ENCODE measurements at places on chromosomes 7 and 10. TPM values are rescaled to one million over a fixed set of nuclear protein-coding genes. Genes with fewer than 3 reads are reported as not detected.
A peak's percentile ranks its signal among the peaks of the same experiment; 100 is the strongest.

DNA sequence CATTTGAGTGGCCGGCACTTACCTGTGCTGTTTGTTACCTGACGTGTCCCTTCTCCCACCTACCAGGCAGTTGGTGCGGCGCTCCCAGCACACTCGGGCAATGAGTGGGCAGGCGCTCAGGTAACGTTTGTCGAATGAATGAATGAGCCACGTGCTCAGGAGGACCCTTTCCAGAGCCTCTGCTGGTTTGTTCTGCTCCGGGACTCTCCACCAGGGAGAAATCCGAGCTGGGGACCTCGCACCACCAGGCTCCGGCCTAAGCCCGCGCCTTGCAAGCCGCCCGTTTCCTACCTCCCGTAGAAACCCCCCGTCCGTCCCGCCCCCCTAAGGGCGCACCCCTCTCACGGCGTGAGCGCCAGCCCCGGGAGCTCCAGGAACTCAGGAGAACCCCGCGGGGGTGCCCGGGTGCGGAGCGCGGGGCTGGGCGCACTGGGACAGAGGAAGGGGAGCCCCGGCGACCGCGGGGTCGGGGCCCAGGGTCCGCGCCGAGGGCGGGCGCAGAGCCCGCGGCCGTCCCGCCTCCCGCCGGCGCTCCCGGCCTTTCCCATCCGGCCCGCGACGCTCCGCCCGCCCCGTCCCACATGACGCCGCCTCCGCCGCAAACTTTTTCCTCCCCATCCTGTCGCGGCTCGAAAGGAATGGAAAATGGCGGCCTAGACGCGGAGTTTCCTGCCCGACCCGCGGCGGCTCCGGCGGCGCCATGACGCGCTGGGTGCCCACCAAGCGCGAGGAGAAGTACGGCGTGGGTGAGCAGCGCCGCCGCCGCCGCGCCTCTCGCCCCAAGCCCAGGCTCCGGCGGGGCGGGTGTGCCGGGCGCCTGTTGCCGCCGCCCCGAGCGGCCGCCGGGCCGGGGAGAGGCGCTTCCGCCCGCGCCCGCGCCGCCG is at the start of gene DOCK1:
Gene DOCK1 (plus strand): TSS at position 611 of the 884 bp plus-strand sequence. CDS start 90 bp downstream, at position 701.
- no peaks in the 10 kb centered on the region for H3K27me3 ChIP-seq
- peak within 1 kb of the TSS; percentile 94 for H3K4me3 ChIP-seq
- no peaks in the 10 kb centered on the region for H3K4me1 ChIP-seq
- no peaks in the 10 kb centered on the region for H3K36me3 ChIP-seq

DNA sequence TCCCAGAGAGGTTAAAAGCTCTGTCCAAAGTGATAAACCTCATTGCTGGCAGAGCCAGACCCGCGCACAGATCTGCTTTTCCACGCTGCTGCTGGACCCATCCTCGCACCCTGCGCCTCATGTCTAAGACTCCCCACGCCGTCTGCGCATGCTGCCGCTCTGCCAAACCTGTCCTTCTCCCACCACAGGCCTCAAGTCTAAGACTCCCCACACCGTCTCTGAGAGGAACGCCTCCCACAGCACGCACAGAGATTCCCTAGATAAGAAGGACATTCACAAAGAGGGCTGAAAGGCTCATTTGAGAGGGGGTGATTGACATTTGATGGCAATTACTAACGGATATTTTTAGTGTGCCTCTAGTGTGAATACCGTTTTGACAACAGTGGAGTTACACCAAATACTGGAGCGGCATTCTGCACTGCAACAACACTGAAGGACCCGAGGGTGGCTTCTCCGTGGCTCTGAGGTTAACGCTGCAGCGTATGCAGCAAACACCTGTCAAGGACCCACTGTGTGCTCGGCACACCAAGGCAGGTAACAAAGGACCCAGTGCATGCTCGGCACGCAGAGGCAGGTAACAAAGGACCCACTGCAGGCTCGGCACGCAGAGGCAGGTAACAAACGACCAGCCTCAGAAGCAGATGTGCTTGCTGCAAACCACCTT is 231.4 kb downstream of the DNAJB6 start:
- no peaks in the 10 kb centered on the region for H3K4me1 ChIP-seq
- H3K27me3 ChIP-seq = no peaks in the 10 kb centered on the region
- no peak overlapping the region for H3K27ac ChIP-seq
- DNase-seq = no peak

LRIT1 gene
- total RNA-seq = not detected

VIM gene
- 6,230 TPM for total RNA-seq

GRCh38 chr10:113469796-113470195 is 83.1 kb upstream of the HABP2 start:
- no peak for DNase-seq
- H3K36me3 ChIP-seq = no peaks in the 10 kb centered on the region
- H3K27ac ChIP-seq = no peak overlapping the region
- peaks cover 16% of the 10 kb centered on the region for H3K4me1 ChIP-seq
- H3K4me3 ChIP-seq = no peak overlapping the region

WDFY4 gene
- 33.8 TPM for total RNA-seq

DNA sequence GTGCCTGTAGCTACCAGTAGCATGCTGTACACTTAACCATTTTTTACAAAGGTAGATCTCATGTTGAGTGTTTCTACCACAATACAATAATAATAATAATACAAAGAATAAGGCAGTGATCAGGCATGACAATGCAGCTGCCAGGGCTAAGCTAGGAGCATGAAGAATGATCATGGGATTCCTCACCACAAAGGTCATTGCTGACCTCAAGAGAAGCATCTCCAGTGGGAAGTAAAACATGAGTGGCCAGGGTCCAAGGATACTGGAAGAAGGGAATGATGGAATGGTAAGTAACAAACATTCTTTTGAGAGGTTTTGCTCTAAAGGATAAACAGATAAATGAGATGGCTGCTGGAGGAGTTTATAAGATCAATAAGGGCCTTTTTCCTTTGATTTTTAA is 591.1 kb downstream of the TNS3 start:
- H3K36me3 ChIP-seq = no peaks in the 10 kb centered on the region
- no peak for DNase-seq
- no peaks in the 10 kb centered on the region for H3K4me1 ChIP-seq
- H3K27ac ChIP-seq = no peak overlapping the region
- no peaks in the 10 kb centered on the region for H3K27me3 ChIP-seq
- no peak overlapping the region for H3K4me3 ChIP-seq

HMX3 gene
- not detected for total RNA-seq

DNA sequence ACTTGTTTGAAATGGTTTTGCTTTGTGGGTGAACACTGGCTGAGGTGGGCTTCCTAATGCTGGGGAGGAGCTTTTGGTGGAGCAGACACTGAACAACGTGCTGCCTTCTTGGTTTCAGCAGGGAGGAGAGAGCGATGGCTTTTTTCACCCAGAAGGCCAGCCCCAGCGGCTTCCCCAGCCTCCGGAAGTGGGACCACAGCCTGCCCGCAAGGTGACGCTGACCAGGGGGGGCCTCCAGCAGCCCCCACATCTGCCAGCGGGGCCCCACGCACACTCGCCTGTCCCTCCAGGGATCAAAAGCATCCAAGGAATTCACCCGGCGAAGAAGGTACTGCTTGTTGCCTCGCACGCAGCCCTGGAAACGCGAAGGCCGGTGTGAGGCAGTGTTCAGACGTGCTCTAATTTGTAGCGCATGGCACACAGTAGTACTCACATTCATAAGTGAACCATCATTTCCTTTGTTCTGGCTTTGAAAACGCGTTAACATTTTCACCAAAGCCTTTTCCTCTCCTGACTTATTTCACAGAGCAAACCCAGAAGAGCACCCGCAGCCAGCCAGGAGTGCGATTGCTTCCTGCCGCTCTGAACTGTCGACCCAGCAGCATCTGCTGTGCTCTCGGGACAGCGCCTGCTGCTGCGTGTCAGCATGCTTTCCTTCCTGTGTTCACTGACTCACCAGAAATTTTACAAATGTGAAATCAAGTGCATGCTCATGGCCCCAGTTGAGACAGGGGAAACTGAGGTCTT is 48.4 kb downstream of the SHH start:
- no peaks in the 10 kb centered on the region for H3K4me1 ChIP-seq
- no peak overlapping the region for H3K27ac ChIP-seq
- H3K27me3 ChIP-seq = no peaks in the 10 kb centered on the region
- H3K4me3 ChIP-seq = no peak overlapping the region
- no peak for DNase-seq

DNA sequence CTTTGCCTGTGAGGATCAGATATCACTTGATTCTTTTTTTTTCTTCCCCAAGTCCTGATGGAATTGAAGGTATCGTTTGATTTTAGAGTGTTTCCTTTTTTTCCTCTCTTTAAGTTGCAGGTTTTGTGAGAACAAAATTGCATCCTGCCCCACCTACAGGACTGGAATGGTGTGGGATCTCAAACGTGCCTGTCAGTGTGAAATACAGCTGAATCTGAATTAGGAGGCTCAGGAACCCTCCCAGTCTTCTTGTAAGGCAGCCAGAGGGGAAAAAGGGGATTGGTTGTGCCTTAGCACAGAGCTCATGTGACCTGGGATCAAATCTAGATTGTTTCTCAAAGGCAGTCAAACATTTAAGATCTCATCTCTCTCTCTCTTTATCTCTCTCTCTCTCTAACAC is 32.7 kb upstream of the KLHL7 start:
- H3K4me1 ChIP-seq = peaks cover 4% of the 10 kb centered on the region
- no peaks in the 10 kb centered on the region for H3K27me3 ChIP-seq
- DNase-seq = no peak
- H3K27ac ChIP-seq = peak overlapping the region; percentile 18
- no peak overlapping the region for H3K4me3 ChIP-seq
- H3K36me3 ChIP-seq = no peaks in the 10 kb centered on the region

SEMA3A gene
- 0.75 TPM for total RNA-seq

- no peak overlapping the region for H3K4me3 ChIP-seq
- no peaks in the 10 kb centered on the region for H3K36me3 ChIP-seq
- H3K27me3 ChIP-seq = no peaks in the 10 kb centered on the region
- no peak overlapping the region for H3K27ac ChIP-seq
Measured at GRCh38 chr7:137283153-137283552, 60.4 kb downstream of the PTN start.

KLF14 gene
- total RNA-seq = not detected

- no peaks in the 10 kb centered on the region for H3K36me3 ChIP-seq
- no peak for DNase-seq
- H3K27ac ChIP-seq = no peak overlapping the region
Measured at GRCh38 chr10:7107285-7107684, 303.5 kb downstream of the SFMBT2 start.

DNA sequence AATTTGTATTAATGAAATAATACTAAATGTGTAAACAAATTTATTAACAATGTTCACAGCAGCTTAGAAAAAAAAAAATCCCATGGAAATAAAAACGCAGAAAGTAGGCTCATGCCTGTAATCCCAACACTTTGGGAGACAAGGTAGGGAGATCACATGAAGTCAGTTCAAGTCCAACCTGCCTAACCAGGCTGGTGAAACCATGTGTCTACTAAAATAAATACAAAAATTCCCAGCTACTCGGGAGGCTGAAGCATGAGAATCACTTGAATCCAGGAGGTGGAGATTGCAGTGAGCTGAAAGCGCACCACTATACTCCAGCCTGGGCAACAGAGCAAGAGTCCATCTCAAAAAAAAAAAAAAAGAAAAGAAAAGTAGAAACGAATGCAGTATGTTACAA is 36.2 kb downstream of the LARP4B start:
- H3K4me1 ChIP-seq = no peaks in the 10 kb centered on the region
- no peaks in the 10 kb centered on the region for H3K36me3 ChIP-seq
- no peak overlapping the region for H3K4me3 ChIP-seq
- H3K27me3 ChIP-seq = no peaks in the 10 kb centered on the region
- no peak overlapping the region for H3K27ac ChIP-seq

PRSS37 gene
- total RNA-seq = not detected

Measured in ascending aorta (tissue), 2 donors.